Hair follicle dermal papilla cell (primary cell): ENCODE measurements at places on chromosomes 4 and X. TPM values are rescaled to one million over a fixed set of nuclear protein-coding genes. Genes with fewer than 3 reads are reported as not detected.

XAGE1A gene
- total RNA-seq, result not detected in 2 replicates

PRKG2 gene
- total RNA-seq, result 0.16 and 0.49 TPM in 2 replicates

IL21 gene
- not detected in 2 replicates for total RNA-seq

ENOPH1 gene
- 25.6 and 26.1 TPM in 2 replicates for total RNA-seq

ASB12 gene
- 0.16 TPM in 1 of 2 replicates, not detected in the other for total RNA-seq

TCEAL2 gene
- total RNA-seq, result 0.65 and 0.73 TPM in 2 replicates

NXF2 gene
- total RNA-seq, result not detected in 2 replicates

PCSK1N gene
- 0.49 and 0.65 TPM in 2 replicates for total RNA-seq

CPLX1 gene
- total RNA-seq, result not detected in 2 replicates

SPANXN4 gene
- total RNA-seq, result not detected in 2 replicates

IBSP gene
- total RNA-seq, result 0.16 TPM in 1 of 2 replicates, not detected in the other

STARD8 gene
- total RNA-seq, result 5.0 and 8.0 TPM in 2 replicates

NPY2R gene
- not detected in 2 replicates for total RNA-seq

ADAM29 gene
- total RNA-seq, result not detected in 2 replicates
